ENCODE measurements at places on chromosomes 13 and 19. TPM values are rescaled to one million over a fixed set of nuclear protein-coding genes. Genes with fewer than 3 reads are reported as not detected.

DNA sequence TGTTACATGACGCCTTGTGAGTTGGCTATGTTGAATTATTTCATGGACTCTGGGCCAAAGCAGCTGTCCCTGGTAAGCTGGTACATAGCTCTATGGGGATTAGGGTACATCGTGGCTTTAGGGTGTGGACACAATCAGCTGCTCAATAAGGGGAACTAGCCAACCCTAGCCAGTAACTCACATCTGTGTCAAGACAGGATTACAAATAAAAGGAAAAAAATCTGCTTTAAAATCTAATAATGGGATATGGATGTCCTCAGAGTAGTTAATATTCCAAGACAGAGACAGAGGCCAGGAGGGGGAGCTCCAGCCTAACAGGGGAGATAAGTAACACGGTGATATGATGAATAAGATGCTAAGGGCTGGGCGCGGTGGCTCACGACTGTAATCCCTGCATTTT lies 21.1 kb upstream of the ZNF766 start:
- no peaks in the 10 kb centered on the region for H3K36me3 ChIP-seq
- no peak overlapping the region for H3K27ac ChIP-seq
- no peaks in the 10 kb centered on the region for H3K4me1 ChIP-seq
- no peaks in the 10 kb centered on the region for H3K27me3 ChIP-seq
- DNase-seq = peak; percentile 72

DNA sequence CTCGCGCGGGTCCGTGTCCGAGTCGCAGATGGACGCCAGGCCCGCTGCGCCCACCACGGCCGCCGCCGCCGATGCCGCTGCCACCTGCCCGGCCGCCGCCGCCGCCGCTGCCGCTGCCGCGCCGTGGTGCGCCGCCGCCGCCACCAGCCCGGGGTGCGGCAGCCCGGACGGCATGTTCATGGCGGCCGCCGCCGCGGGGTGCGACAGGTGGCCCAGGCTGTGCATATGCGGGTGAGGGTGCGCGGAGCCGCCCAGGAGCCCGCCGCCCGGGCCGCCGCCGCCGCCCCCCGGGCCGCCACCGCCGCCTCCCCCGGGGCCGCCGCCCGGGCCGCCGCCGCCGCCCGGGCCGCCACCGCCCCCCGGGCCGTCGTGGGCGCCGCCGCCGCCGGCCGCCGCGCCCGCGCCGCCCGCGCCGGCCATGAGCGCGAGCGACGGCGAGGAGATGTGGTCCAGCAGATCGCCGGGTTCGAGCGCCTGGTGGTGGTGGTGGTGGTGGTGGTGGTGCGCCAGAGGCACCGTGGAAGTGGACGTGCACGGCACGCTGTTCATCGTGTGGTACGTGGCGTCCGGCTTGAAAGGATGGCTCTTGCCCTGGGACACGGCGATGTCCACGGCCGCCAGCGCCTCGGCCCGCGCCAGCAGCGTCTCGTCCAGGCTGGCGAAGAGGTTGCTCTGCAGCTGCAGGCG lies 1.3 kb downstream of the POU4F1 start:
- H3K27me3 ChIP-seq = peaks cover 8% of the 10 kb centered on the region
- no peaks in the 10 kb centered on the region for H3K4me1 ChIP-seq
- DNase-seq = no peak
- no peak overlapping the region for H3K27ac ChIP-seq
- H3K36me3 ChIP-seq = no peaks in the 10 kb centered on the region

PSG3 gene
- total RNA-seq = 0.25 TPM

HOMER3 gene
- total RNA-seq = 31.3 TPM

All from testis (tissue), 5 donors.